ACHN (cell line): ENCODE measurements at places on chromosomes 2 and 18.

- no peak for DNase-seq
Observed at GRCh38 chr2:239894276-239894675, 130.9 kb downstream of the NDUFA10 start.

GRCh38 chr2:38540580-38541286 lies 62.0 kb downstream of the HNRNPLL start:
- no peak for DNase-seq

GRCh38 chr2:9769171-9770005 lies 73.9 kb upstream of the TAF1B start:
- DNase-seq, result no peak

DNA sequence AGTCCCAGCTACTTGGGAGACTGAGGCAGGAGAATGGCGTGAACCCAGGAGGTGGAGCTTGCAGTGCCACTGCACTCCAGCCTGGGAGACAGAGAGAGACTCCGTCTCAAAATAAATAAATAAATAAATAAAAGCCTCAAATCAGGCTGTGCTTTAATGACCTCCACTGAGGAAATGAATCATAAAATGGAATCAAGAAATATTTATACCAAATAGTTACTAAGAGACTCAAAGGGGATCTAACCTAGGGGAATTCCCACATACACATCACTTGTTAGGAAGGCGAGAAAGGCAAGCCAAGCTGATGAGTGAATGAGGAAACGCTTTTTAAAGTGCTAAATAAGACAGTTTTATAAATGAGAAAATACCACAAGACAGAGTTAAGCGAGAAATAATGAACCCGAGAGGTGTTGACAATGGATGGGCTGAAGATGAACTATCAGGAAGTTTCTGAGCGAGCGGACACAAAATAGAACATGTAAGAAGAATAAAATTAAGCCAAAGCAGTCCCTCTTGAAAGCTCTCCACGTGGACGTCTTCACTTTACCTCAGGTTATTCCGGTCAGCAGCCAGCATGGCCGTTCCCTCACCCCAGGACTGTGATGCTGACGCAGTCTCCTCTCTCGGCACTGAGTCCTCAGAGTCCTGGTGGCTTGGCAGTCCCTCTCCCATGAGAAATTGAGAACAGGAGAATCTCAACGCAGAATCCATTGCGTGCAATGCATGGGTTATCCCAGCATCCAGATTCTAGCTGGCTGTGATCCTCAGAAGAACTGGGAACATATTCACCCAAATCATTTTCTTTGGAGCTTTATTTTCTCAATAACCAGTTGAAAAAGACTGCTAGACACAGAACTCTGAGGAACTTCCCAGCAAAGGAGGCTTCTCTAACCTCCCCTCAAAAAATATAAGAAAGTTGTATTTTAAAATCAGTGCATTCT lies 22.3 kb downstream of the PXDN start:
- DNase-seq, result peak; percentile 89

DNA sequence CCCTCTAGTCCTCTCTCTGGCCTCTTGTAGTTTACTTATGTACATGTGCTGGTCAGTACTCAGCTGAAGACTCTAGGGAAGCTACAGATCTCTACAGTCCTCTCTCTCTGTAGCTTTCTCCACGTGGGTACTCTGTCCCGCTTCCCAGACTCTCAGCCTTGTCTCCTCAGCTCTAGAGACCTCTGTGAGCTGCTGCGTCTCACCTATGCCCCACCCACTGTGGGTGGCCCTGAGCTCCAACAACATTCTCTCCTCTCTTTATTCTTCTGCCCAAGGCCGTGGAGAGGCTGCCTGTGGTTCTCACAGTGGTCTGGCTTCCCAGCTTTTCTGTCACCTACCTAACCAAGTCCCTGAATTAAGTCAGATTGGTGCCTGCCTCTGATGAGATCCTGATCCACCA lies 33.4 kb downstream of the MFSD6 start:
- DNase-seq, result no peak

DNA sequence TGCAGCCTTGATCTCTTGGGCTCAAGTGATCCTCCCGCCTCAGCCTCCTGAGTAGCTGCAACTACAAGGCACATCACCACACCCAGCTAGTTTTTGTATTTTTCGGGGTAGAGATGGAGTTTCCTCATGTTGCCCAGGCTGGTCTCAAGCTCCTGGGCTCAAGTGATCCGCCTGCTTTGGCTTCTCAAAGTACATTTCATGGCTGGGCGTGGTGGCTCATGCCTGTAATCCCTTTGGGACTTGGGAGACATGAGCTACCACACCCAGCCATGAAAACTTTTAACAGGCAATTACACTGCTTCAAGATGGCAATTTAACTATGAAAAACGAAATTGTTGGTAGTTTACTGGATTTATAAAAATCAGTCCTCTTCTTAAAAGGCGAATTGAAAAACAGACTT lies 69.7 kb downstream of the MEP1B start:
- no peak for DNase-seq
